GM12878 (cell line): ENCODE measurements at places on chromosomes 3 and 15.

- H3K36me3 ChIP-seq: no peaks in the 10 kb centered on the region
- no peak for DNase-seq
- no peak overlapping the region for H3K4me3 ChIP-seq
- no peaks in the 10 kb centered on the region for H3K4me1 ChIP-seq
- no peak overlapping the region for H3K27ac ChIP-seq
- no peaks in the 10 kb centered on the region for H3K27me3 ChIP-seq
Observed at GRCh38 chr3:177488740-177489139, 291.5 kb upstream of the TBL1XR1 start.

- H3K36me3 ChIP-seq: no peaks in the 10 kb centered on the region
- H3K27ac ChIP-seq: no peak overlapping the region
- H3K4me1 ChIP-seq: no peaks in the 10 kb centered on the region
- no peak for DNase-seq
- no peak overlapping the region for H3K4me3 ChIP-seq
Observed at GRCh38 chr3:169041677-169042171, 621.8 kb downstream of the MECOM start.

DNA sequence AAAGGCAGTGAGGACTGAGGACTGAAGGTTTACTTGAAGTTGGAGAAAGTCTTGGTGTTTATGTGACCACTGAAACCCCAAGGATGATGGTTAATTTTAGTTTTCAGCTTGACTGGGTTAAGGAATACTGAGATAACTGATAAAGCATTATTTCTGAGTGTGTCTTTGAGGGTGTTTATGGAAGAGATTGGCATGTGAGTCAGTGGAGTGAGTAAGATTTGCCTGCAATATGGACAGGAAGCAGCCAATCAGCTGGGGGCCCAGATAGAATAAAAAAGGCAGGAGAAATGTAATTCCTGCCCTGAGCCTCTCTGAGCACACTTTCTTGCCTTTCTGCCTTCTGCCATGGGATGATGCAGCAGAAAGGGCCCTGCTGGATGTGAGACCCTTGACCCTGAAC, 92.4 kb downstream of the KBTBD8 start:
- H3K27me3 ChIP-seq: no peaks in the 10 kb centered on the region
- no peak overlapping the region for H3K4me3 ChIP-seq
- no peaks in the 10 kb centered on the region for H3K36me3 ChIP-seq

DNA sequence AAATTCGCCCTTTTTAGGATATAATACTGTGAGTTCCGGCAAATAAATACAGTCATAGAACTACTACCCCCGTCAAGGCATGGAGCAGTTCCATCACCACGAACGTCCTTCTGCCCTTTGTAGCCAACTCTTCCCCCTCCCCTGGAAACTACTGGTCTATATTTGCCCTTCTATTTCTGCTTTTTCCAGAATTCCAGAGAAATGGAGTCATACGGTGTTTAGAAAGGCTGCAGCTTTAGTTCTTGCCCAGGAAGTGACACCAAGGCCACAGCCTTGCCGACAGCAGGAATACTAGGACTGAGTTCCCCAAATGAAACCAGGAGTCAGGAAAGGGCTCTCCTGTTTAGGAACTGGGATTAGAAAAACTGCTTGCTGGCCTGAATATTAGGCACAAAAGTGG, 291.2 kb downstream of the FAM43A start:
- no peaks in the 10 kb centered on the region for H3K4me1 ChIP-seq
- H3K27me3 ChIP-seq: no peaks in the 10 kb centered on the region
- DNase-seq: no peak
- H3K36me3 ChIP-seq: no peaks in the 10 kb centered on the region

DNA sequence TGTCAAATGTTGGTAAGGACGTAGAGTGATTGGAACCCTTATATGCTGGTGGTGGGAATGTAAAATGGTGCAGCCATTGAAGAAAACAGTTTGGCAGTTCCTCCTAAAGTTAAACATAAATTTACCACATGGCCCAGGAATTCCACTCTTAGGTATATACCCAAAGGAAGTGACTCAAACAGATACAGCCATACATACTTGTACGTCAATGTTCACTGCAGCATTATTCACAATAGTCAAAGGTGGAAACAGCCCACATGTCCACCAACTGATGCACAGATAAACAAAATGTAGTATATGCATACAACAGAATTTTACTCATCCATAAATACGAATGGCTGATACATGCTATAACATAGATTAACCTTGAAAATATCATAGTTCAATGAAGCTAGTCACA, 13.2 kb downstream of the CLASP2 start:
- H3K36me3 ChIP-seq: no peaks in the 10 kb centered on the region
- no peak overlapping the region for H3K4me3 ChIP-seq
- H3K4me1 ChIP-seq: no peaks in the 10 kb centered on the region
- DNase-seq: no peak
- H3K27ac ChIP-seq: no peak overlapping the region
- H3K27me3 ChIP-seq: no peaks in the 10 kb centered on the region
